Left ventricle myocardium superior (tissue), 1 donor: ENCODE measurements at places on chromosomes 6 and 20. TPM values are rescaled to one million over a fixed set of nuclear protein-coding genes. Genes with fewer than 3 reads are reported as not detected.

The SAMD5 gene
- 0.67 TPM for total RNA-seq

- DNase-seq: no peak
Observed at GRCh38 chr6:101116337-101116736, 235.2 kb upstream of the ASCC3 start.

GRCh38 chr6:34511214-34511914, 44.8 kb downstream of the SPDEF start:
- DNase-seq: no peak

The CYP39A1 gene
- 5.9 TPM for total RNA-seq

- DNase-seq: no peak
Observed at GRCh38 chr20:24022621-24023180, 34.1 kb upstream of the GGTLC1 start.
